NCI-H2029 treated with DMSO at 0.1 percent for 48 hours (cell line): ENCODE measurements at places on chromosomes 3 and 15.

GRCh38 chr3:45442679-45443253, 54.4 kb downstream of the LARS2 start:
- no peak for DNase-seq

- DNase-seq: no peak
Observed at GRCh38 chr3:61996366-61996765, 377.0 kb downstream of the FEZF2 start.

DNA sequence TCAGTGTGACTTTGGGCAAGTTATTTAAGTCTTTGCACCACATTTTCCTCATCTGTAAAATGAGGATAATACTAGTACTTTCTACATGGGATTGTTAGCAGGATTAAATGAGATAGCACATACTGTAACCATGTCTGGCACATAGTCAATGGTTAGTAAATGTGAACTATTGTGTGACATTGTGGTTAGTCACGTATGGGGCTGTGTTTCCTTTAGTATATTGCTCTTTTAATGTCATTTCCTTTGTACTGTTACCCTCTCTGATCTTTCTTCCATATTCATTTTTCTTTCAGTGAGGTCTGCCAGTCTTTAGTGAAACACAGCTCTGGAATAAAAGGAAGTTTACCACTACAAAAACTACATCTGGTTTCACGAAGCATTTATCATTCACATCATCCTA, 21.4 kb downstream of the OPA1 start:
- DNase-seq: no peak

- no peak for DNase-seq
Observed at GRCh38 chr3:52820736-52821135, 9.7 kb downstream of the ITIH4 start.

- DNase-seq: no peak
Observed at GRCh38 chr3:119944091-119944490, 150.2 kb downstream of the GSK3B start.

GRCh38 chr3:112594856-112595255, 33.0 kb downstream of the SLC35A5 start:
- no peak for DNase-seq

- no peak for DNase-seq
Observed at GRCh38 chr3:30233913-30234646, 372.3 kb upstream of the TGFBR2 start.

DNA sequence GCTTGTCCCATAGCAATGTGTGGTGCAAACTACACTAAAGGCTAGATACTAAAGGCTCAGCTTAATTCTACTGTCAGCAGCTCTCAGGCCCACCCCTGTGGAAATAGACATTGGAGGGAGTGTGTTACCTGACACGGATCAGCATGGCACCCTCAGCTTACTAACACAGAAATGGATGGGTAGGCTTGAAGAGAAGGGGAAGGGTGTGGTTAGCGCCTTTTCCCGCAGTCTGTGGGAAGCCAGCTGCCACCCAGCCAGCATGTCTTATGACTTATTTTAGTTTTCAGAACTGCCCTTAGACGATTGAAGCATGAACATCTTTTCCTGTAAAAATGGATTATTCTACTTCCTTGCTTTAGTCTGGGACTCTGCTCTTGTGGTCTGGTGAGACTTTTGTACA, 25.8 kb upstream of the ADPGK start:
- no peak for DNase-seq

GRCh38 chr15:101306341-101307047, 11.4 kb upstream of the SNRPA1 start:
- no peak for DNase-seq
